Upper lobe of left lung (tissue), 6 donors: ENCODE measurements at places on chromosomes 16 and 17. TPM values are rescaled to one million over a fixed set of nuclear protein-coding genes. Genes with fewer than 3 reads are reported as not detected.
A peak's percentile ranks its signal among the peaks of the same experiment; 100 is the strongest.

DNA sequence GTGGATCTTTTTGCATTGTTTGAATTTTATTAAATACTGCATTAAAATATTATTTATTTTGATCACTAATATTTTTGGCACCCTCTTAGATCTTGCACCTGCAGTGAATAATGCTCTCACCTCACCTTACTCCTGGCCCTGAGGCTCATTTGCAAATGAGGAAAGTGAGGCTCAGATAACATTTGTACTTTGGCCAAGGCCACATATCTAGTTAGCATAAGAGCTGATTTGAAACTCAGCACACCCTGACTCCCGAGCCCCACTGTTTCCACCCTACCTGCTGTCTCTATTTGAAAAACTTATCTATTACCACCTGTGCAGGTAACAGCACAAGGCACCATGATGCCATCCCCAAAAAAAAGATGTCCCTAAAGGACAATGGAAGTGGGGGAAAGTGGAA lies 358.7 kb upstream of the MAF start:
- H3K27me3 ChIP-seq = no peaks in the 10 kb centered on the region
- H3K27ac ChIP-seq = no peak overlapping the region
- no peaks in the 10 kb centered on the region for H3K36me3 ChIP-seq
- H3K4me1 ChIP-seq = no peaks in the 10 kb centered on the region

DNA sequence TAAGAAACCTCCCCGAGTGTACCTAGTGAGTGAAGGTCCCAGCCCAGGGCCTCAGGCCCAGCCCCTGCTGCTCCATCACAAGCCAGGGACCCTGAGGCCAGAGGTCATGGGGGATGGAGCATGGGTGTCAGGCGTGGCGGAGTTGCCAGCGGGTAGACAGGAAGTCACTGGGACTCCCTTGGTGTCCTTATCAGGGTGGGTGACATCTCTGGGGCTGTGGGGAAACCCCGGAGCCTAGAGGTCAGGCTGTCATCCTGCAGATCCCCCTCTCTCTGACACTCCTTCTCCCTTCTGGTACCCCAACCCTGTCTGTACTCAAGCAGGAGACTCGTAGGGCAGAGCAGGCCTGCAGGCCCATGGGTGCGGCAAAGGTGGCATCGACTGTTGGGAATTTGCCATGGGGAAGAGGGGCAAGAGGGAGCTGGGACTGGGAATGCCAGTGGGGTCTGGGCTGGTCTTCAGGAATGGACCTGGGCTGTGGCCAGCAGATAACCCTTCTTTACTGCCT lies 10.8 kb upstream of the ADGRG1 start:
- peaks cover 24% of the 10 kb centered on the region for H3K4me1 ChIP-seq
- no peak overlapping the region for H3K4me3 ChIP-seq
- DNase-seq = no peak
- no peaks in the 10 kb centered on the region for H3K36me3 ChIP-seq
- H3K27ac ChIP-seq = no peak overlapping the region

DNA sequence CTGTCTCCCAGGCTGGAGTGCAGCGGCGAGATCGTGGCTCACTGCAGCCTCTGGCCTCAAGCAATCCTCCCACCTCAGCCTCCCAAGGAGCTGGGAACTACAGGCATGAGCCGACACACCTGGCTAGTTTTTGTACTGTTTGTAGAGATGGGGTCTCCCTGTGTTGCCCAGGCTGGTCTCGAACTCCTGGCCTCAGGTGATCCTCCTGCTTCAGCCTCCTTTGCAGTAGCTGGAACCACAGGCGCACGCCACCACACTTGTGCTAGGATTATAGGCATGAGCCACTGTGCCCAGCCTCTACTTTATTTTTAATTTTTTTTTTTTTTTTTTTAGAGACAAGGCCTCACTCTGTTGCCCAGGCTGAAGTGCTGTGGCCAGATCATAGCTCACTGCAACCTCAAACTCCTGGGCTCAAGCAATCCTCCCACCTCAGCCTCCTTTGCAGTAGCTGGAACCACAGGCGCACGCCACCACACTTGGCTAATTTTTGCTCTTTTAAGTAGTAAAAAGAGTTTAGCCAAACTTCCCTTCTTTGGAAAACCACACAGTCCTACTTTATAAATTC lies 4.4 kb downstream of the NTAN1 start:
- no peaks in the 10 kb centered on the region for H3K36me3 ChIP-seq
- peaks cover 17% of the 10 kb centered on the region for H3K4me1 ChIP-seq
- no peaks in the 10 kb centered on the region for H3K27me3 ChIP-seq
- no peak overlapping the region for H3K27ac ChIP-seq
- H3K4me3 ChIP-seq = no peak overlapping the region

DNA sequence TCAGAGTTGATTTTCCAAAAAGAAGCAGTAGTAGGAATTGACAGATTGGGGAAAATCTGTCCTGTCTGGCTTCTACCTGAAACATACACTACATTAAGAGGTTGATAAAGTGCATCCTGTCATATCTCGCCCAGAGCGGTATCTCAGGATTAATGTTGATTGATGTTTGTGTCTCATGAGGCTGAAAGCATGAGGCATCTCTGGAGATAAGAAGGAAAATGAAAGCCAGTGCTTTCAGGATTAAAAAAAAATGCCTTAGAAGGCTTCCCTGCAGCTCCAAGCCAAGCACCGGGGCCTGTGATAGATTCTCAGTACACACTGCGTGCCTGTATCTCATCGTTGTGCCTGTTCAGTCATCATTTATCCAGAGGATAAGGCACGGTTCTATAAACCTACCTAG lies 26.4 kb upstream of the CD300E start:
- H3K36me3 ChIP-seq = no peaks in the 10 kb centered on the region
- no peaks in the 10 kb centered on the region for H3K27me3 ChIP-seq
- no peaks in the 10 kb centered on the region for H3K4me1 ChIP-seq
- H3K4me3 ChIP-seq = no peak overlapping the region
- H3K27ac ChIP-seq = no peak overlapping the region
- no peak for DNase-seq

- H3K36me3 ChIP-seq = no peaks in the 10 kb centered on the region
- no peak for DNase-seq
Measured at GRCh38 chr16:15466886-15467781, 32.7 kb downstream of the BMERB1 start.

DNA sequence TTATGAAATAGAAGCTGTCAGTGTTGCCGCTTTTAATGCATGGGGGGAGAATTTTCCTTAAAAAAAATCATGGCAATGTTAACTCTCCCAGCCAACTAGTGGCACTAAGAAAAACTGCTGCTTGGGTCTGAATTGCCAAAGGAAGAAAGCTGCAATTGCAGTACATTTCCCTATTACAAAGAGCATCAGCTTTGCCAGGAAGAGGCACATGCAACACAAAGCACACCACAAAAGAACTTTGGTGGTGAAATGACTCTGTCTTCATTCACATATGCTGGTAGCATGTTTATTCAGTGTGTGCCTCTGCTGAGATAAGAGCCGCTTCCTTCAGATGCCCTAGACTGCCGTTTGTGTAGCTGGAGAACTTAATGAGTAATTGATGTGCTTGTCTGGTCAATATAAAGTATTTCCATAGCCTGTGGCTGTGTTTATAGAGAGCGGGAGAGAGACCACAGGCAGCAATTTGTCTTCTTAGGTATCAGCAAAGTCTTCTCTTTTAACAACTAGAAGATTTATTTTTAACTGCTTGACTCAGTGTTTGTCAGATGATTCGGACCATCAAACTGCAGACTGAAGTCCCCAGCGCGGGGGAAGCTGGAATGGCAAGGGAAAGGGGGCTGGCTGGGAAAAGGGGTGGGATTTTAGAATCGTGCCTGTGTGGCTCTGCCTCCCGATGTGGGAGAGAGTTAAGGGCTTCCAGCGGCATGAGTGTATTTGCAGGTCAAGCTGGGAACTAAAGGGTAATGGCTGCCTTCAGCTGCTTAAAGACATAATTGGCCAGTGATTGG lies 115.1 kb downstream of the MRTFB start:
- peaks cover 29% of the 10 kb centered on the region for H3K4me1 ChIP-seq
- no peaks in the 10 kb centered on the region for H3K27me3 ChIP-seq
- peak overlapping the region; percentile 78 for H3K27ac ChIP-seq
- DNase-seq = no peak

DNA sequence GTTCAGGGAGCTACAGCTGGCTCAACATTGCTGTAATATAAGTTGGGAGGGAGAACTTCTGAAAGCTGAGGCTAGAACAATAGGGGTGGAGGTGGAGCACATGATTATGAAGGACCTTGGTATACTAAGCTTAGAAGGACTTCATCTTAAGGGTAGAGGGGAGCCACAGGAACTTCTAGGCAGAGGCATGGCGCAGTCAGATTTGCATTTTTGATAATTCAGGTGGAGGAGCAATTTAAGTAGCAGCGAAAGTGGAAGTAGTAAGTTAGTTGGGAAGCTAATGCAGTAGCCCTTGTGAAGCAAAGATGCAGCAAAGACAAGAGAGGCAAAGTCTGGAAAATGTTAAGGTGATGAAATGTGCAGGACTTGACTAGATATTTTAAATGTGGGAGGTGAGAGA lies 144.1 kb downstream of the SPECC1 start:
- no peaks in the 10 kb centered on the region for H3K27me3 ChIP-seq
- no peaks in the 10 kb centered on the region for H3K36me3 ChIP-seq
- no peak for DNase-seq
- peaks cover 14% of the 10 kb centered on the region for H3K4me1 ChIP-seq

- no peaks in the 10 kb centered on the region for H3K4me1 ChIP-seq
- H3K36me3 ChIP-seq = no peaks in the 10 kb centered on the region
- peak; percentile 75 for DNase-seq
- no peak overlapping the region for H3K27ac ChIP-seq
Measured at GRCh38 chr17:78568494-78569115, 8.6 kb downstream of the DNAH17 start.

Gene EFCAB13
- 6.7 TPM for total RNA-seq

DNA sequence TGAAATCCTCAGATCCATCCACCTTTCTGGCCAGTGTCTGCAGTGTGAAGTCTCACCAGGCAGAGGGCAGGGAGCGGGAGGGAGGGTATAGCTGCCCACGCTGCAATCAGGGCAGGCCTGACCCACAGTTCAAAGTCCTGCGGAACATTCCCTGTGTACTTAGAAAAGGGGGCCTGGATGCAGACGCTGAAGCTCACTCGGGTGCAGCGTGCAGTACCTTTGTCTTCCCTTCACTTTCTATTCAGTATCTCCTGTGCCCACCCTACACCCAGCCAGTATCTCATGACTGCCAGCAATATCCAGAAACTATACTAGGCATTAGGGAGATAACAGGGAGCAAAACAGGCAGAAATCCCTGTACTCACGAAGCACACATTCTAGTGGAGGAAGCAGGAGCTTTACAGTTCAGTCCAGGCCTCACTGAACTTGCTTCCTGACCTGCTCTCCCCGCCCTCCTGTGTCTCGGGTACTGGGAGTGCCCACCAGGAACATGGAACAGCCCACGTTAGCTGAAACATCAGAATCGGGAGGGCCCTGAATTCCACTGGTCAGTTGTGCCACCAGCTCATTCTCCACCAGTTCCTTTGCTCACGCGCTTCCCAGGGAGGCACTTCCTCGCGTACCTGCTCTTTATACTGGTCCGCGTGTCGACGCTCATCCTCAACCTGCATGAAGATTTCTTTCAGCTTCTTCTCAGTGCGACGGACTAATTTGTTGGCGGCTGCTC lies 42.2 kb downstream of the NDEL1 start:
- no peak overlapping the region for H3K27ac ChIP-seq
- no peak for DNase-seq
- H3K36me3 ChIP-seq = peaks cover 41% of the 10 kb centered on the region
- H3K4me1 ChIP-seq = peaks cover 6% of the 10 kb centered on the region
- no peaks in the 10 kb centered on the region for H3K27me3 ChIP-seq
- H3K4me3 ChIP-seq = no peak overlapping the region

Gene KRTAP4-3
- not detected for total RNA-seq

GRCh38 chr17:8659758-8660410 lies 29.4 kb upstream of the MYH10 start:
- H3K36me3 ChIP-seq = no peaks in the 10 kb centered on the region
- no peak overlapping the region for H3K27ac ChIP-seq
- H3K4me1 ChIP-seq = no peaks in the 10 kb centered on the region
- H3K27me3 ChIP-seq = no peaks in the 10 kb centered on the region
- H3K4me3 ChIP-seq = no peak overlapping the region
- no peak for DNase-seq

GRCh38 chr17:64975318-64976087 lies 56.2 kb upstream of the LRRC37A3 start:
- no peaks in the 10 kb centered on the region for H3K27me3 ChIP-seq
- peak overlapping the region; percentile 97 for H3K27ac ChIP-seq
- H3K4me3 ChIP-seq = peak overlapping the region; percentile 67

Gene ASPHD1
- total RNA-seq = not detected

DNA sequence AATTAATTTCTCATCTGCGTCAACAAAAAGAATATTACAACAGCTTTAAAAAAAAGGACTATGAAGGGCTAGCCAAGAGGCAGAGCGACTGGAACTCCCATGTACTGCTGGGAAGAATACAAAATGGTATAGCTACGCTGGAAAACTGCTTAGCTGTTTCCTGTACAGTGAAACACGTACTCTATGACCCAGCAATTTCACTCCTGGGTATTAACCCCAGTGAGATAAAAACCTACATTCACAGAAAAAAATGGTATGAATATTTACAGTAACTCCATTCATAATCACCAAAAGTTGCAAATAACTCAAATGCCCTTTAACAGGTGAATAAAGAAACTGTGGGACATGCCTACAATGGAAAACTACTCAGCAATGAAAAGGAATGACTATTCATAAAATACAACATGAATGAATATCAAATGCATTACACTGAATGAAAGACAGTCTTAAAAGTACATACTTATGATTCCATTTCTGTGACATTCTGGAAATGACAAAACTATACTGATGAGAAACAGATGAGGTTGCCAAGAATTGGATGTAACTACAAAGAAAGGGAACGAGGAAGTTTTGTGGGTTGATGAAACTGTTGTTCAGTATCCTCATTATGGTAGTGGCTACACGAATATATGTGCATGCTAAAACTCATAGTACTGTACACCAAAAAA lies 27.6 kb downstream of the CMTM4 start:
- H3K4me1 ChIP-seq = no peaks in the 10 kb centered on the region
- DNase-seq = no peak
- no peak overlapping the region for H3K4me3 ChIP-seq
- H3K27me3 ChIP-seq = no peaks in the 10 kb centered on the region

GRCh38 chr17:43309505-43310332 lies 75.9 kb upstream of the RNU2-1 start:
- H3K4me3 ChIP-seq = no peak overlapping the region
- DNase-seq = no peak
- no peak overlapping the region for H3K27ac ChIP-seq
- H3K27me3 ChIP-seq = no peaks in the 10 kb centered on the region
- no peaks in the 10 kb centered on the region for H3K4me1 ChIP-seq
- H3K36me3 ChIP-seq = no peaks in the 10 kb centered on the region

- H3K4me3 ChIP-seq = no peak overlapping the region
- no peak overlapping the region for H3K27ac ChIP-seq
- no peaks in the 10 kb centered on the region for H3K36me3 ChIP-seq
Measured at GRCh38 chr16:77674888-77675287, 47.4 kb upstream of the NUDT7 start.

DNA sequence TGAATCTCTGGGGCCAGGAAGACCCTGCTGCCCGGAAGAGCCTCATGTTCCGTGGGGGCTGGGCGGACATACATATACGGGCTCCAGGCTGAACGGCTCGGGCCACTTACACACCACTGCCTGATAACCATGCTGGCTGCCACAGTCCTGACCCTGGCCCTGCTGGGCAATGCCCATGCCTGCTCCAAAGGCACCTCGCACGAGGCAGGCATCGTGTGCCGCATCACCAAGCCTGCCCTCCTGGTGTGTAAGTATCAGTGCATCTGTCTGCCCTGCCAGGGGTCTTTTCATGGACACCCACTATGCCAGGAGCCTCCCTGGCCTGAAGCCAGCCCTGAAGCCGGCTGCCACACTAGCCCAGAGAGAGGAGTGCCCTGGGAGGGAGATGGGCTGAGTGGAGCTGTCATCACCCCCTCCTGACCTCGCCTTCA lies at the start of gene CETP:
CETP (plus strand) TSS at position 100 of the 431 bp plus-strand sequence; CDS start at position 130, 30 bp downstream.
- peaks cover 34% of the 10 kb centered on the region for H3K4me1 ChIP-seq
- H3K27ac ChIP-seq = peak within 1 kb of the TSS; percentile 63
- DNase-seq = peak; percentile 66
- H3K36me3 ChIP-seq = no peaks in the 10 kb centered on the region
- H3K4me3 ChIP-seq = no peak within 1 kb of the TSS
